ENCODE measurements at places on chromosomes 6 and 20.

DNA sequence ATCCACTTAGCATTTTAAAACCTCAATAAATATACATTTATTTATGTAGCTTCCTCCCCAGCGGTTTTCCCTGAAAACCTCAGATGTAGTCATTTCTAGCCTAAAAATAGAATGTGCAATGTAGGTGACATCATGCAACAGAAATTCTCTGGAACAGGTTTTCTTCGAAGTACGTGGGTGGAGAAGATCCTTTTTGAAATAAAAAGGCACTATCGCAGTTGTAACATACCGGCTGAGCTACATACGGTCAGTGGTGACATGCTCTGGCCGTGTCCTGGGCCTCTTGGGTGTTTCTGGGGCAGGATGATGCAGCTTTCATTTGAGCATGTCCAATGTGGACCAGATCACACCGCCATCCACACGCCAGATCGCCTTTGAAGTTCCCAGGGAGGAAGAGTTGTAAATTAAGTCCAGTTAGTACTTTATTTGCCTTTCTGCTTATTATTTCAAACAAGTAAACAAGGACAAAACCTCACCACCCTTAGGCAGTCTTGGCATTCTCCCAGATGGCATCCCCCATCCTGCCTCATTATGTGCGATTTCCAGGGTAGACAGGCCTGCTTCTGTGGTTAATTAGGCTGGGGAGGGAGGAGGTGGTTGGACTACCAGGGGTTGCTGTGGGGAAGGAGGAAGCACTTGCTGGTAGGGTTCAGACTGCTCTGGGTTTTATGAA is 109.5 kb upstream of the CLDN20 start:
- no peak for DNase-seq

- DNase-seq, result no peak
Observed at GRCh38 chr6:19551611-19552010, 285.6 kb upstream of the ID4 start.

DNA sequence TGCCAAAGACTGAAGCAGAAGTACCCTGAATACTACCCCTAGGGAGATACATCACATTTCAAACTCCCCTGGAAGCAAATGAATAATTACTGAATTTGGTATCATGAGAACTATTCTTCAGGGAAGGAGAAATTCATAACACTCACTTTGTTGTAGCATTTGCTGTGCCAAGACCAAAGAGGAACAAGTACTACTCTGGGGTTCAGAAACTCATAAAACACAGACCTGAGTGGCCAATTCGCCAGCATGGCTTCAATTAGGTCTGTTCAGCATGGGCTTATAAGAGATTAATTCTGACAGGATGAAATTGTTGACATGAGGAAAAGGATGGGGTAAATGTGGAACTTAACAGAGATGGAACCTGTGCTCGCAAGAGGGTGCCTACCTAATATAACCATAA is 6.5 kb downstream of the ELOVL5 start:
- no peak for DNase-seq

DNA sequence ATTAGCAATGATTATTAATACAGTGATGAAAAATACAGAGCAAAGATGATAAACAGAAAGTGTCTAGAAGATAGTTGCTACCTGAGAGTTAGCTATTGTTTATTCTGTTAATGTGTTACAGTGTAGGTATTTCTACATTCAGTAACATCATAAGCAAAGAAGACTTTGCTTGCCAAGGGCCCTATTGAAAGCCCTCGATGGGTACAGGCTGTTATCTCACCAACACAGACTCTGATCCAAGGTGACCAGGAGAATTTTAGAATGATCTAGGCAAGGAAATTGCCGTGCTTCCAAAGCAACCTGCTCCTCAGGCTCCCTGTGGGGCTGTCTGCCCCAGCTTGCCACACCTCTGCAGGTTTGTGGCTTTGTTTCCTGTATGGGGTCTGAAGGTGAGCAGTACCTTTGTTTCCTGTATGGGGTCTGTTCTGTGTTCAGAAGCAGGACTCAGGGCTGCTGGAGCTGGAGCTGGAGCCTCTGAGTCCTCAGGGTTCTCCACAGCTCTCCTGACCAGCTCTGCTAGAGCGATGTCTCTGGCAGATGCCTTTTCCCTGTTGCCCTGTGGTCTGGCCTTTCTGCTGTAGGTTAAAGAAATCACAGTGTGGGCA is 32.5 kb downstream of the PHACTR3 start:
- no peak for DNase-seq

GRCh38 chr20:54649511-54649962 is 174.1 kb downstream of the DOK5 start:
- peak; percentile 13 for DNase-seq
